ENCODE measurements at places on chromosomes 2 and 18.

DNA sequence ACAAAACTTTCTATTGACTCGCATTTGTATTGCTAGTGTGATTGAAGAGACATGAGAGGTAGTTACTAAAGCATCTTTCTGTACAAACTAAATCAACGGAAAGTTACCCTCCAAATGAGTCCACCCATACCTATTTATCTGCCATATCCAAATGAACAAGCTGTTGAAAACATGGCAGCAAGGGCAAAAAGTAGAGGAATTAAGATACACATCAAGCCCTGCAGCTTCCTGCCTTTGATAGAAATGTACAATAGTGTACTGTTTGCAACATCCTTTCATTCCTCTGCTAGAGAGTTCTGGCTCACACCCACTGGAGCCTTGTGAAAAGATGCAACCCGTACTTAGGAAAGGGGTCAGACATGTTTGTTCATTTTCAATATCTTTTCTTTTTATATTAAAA is 122.5 kb downstream of the ERBB4 start:
- DNase-seq: no peak

DNA sequence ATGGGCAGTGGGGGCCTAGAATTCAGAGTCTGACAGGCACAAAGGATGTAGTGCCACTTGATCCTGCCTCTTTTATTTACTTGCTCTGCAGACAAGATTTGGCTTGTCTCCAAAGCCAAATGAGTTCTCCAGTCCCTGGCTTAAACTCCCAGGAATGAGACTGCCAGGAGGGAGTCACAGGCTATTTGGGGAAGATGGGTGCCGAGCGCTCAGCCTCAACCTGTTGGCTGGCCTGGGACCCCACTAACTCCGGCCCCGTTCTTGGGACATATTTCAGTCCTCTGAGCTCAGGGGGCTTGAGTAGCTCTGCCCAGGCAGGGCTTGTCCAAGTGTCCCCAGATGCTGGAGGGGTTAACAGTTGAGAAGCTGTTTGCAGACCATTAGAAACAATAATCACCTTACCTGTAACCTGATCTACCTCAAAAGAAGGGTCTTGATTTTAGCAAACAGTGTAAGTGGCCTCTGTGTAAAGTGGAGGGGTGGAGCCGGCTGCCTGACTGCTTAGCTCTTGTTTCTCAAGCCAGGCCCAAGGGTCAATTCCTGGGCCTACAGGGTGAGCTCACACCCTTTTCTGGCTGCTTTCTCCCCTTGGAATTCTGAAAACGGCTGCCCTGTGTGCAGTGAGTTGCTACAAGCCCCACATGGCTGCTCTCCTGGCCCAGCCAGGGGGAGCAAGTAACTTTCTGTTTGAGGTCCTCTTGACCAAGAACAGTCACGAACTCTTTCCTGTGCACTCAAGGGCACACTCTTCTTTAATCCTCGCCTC is 27.1 kb upstream of the FZD5 start:
- no peak for DNase-seq

GRCh38 chr2:190718652-190719526 is 70.0 kb downstream of the NAB1 start:
- DNase-seq: peak; percentile 56

DNA sequence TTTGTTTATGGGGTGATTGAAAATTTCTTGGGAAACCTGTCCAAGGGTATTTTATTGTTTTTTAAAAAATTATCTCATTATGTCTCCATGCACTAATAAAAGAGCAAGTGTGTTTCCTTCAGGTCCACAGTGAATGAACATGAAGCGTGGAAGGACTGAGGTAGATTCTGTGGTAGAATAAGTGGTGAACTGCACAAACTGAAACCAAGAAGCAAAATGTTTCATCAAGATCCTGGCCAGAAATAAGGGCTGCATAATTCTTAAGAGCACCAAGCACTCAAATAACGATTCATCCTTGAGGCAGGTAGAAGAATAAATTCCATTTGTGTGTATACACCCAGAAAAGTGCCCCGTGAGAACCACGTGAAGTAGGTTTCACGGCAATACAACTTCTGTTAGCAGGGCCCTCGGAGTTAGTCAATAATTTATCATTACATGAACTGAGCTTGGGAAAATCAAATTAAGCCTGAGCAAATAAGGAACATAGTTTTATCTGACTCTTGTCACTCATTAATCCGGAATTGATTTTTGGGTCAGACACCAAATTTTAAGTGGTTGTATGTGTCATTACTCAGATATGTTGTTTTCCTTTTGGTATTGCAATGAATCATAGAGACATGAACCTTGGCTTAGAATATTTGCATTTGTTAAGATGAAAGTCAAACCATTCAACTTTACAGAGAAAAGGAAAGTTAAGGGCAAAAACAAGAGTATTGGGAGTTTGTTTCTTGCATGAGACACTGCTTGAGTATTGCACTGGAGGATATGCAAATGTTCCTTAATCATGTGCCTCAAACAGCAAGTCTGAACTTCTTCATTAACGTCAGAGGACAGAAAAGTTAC is 472.6 kb upstream of the NETO1 start:
- DNase-seq: peak; percentile 60

DNA sequence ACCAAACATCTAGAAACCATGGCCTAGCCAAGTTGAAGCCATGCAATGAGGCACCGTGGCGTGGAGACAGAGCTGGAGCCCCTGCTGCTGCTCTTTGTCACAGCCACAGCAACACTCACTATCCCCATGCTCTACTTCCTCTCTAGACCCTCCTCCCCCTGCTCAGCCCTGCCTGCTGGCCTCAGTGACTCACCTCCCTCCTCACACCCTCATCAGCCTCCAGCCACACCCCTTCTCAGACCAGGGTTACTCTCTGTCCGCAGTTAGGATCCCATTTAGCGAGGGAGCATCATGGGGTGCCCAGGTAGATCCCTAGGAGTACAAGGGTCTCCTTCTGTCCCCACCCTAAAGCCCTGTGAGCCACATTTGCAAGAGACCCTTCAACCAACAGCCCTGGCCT is 25.4 kb upstream of the SOX11 start:
- no peak for DNase-seq

DNA sequence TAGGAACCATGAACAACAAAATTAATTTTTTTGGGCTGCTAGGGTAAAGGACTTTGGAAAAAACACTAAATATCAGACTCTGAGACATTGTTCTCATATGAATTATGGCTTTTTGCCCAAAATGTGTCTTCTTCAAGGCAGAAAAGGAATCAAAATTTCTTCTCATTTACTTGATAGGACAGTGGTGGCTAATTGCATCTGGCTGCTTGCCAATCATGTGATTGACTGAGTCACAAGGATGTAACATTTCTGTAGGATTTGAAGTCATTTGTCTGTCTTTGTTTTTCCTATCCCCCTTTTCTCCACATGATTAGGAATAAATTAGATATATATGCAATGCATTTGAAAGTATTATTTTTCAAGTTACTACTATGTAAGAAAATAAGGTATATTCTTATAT is 130.2 kb downstream of the SLC4A10 start:
- DNase-seq: no peak

DNA sequence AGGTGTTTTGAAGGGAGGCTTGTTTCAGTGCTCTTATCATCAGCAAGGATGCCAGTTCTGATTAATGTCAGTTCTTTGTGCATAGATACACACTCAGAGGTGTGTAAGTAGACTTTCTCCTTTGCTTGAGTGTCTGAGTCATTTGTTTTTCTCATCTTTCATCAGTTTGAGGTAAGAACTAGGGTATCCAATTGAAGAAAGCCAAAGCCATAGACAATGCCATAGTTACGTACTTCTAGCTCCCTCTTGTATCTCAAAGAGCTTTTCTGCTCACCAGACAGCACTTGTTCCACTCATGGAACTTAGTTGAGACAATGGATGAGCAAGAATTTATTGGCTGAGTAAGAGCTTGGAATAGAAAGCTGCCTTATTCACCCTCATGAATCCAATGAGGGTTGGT is 520.1 kb downstream of the PIK3C3 start:
- no peak for DNase-seq

- DNase-seq: no peak
These were observed 29.5 kb downstream of the COL5A2 start for GRCh38 chr2:189150033-189150432.

DNA sequence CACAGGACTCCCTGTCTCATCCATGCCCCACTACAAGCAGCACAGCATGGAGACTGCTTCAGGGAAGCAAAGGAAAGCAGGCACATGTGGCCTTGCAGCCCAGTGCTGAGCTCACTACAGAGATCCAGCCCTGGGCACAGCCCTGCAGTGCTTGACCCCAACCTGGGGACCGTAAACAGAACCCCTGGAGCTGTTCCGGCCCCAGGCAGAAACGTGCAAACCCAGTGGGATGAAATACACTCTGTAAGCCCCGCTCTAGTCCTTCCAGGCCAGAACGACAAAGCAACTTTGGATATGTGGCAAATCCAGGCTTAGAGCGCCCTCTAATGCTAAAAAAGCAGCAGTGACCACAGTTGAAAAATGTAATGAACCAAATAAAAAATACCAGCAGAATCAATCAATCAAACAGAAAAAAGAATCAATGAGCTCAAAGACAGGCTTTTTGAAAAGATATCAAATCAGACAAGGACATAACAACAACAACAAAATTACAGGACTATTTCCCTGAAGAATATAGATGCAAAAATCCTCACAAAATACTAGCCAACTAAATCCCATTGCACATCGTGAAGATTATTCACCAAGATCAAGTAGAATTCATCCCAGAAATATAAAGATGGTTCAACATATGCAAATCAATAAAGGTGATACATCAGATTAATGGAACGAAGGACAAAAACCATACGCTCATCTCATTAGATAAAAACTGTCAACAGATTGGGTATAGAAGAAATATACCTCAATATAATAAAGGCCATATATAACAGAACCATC is 45.6 kb downstream of the ZNF519 start:
- DNase-seq: no peak

GRCh38 chr2:168699844-168700417 is 102.5 kb upstream of the NOSTRIN start:
- peak; percentile 97 for DNase-seq

DNA sequence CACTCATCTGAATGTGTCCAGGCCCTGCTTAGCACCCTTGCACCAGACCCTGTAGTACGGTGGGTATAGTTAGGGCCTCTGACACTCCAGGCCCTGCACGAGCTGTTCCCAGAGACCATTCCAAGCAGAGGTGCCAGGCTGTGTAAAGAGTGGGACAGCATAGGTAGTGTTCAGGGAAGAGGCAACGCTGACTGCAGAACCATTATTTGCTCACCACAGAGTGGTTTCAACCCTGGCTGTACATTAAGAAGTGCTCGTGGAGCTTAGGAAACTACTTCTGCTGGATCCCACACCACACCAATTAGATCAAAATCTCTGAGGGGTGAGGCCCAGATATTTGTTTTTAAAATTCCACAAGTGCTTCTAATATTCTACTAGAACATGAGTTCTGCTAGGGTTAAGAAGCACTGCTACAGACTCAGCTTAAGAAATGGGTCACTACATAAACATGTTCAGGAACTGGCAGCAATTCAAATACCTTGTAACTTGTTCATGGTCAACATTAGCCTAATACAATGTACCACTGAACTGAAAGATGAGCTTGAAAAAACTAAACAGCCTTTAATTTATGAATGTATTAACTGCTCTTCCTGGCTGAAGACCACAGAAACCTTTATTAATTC is 183.0 kb downstream of the MYO5B start:
- no peak for DNase-seq

DNA sequence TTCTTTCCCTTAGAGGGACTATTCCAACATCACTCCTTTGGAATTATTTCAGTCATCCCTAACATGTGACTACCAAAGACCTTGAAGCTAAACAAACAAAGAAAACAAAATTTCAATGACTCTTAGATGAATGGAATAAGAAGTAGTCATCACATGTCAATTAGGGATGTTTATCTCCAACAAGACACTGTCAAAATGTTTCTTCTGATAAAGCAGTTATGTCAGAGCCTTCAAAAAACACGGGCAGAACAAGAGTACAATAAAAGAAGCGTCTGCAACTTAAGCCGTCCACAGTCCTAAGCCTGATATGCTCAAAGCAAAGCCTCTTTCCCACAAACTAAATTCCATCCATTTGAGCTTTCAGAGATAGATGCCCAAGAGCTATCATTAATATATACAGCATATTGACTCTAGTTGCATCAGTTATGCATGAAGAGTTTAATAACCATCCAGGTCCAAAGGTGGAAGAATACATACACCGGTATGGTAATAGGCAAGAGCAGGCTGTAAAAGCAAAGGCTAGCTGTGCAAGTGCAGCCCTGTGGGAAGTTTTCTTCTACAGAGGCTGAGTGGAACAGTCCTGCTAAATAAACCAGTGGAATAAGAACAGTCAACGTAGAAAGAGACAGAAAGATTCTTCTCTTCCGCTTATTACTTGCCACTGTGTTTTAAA is 98.1 kb downstream of the ICA1L start:
- DNase-seq: no peak

DNA sequence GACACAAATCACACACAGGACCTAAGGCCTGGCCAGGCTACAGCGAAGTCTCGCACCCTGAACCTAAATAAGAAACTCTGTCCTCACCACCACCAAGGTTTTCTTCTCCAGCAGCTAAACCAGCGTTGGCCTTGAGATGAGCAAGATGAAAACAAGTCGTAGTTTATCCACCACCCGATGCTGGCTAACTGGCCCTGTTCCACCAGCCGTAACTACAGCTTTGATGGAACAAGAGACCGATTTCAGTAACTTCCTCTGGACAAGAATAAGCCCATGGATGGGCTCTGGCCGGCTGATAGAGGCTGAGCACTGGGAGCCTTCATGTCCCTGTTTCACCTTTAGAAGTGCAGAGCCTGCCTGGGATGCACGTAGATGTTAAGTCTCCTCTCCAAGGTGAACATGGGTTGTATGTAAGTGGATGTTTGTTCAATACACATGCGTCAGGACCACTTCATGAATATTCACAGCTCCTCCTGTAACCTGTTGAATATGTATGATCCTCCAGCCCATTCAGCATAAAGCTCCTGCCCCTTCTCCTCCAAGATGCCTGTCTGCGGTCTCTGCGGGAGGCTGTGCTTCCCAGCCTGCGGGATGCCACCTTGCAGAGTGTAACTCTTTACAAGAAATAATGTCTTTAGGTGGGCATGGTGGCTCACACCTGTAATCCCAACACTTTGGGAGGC is 24.2 kb downstream of the ADI1 start:
- no peak for DNase-seq

- DNase-seq: no peak
These were observed 115.1 kb upstream of the GPC1 start for GRCh38 chr2:240320204-240320993.

DNA sequence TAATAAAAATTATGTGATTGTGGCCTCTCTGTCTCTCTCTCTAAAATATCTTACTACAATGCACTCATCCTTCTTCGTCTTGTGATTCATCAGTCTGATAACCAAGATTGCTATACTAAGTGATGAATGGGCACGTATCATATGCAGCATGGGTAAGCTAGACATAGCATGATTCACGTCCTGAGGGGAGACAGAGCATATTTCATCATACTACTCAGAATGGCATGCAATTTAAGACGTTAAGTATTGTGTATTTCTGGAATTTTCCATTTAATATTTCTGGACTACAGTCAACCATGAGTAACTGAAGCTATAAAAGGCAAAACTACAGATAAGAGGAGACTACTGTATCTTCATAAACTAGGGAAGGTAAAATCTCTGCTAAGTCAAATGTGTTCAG is 97.0 kb upstream of the CD226 start:
- DNase-seq: no peak

GRCh38 chr2:3512086-3512485 is 7.2 kb downstream of the ADI1 start:
- no peak for DNase-seq

Data from right lobe of liver (tissue), 6 donors.